ENCODE measurements at places on chromosomes 2 and 18.

- DNase-seq, result no peak
Measured at GRCh38 chr18:13613099-13613498, 113.3 kb downstream of the FAM210A start.

GRCh38 chr2:230319211-230319862 is 7.7 kb upstream of the SP140L start:
- no peak for DNase-seq

- no peak for DNase-seq
Measured at GRCh38 chr2:133541376-133541775, 26.9 kb downstream of the NCKAP5 start.

- DNase-seq, result no peak
Measured at GRCh38 chr2:41283079-41283775, 764.6 kb upstream of the PKDCC start.

DNA sequence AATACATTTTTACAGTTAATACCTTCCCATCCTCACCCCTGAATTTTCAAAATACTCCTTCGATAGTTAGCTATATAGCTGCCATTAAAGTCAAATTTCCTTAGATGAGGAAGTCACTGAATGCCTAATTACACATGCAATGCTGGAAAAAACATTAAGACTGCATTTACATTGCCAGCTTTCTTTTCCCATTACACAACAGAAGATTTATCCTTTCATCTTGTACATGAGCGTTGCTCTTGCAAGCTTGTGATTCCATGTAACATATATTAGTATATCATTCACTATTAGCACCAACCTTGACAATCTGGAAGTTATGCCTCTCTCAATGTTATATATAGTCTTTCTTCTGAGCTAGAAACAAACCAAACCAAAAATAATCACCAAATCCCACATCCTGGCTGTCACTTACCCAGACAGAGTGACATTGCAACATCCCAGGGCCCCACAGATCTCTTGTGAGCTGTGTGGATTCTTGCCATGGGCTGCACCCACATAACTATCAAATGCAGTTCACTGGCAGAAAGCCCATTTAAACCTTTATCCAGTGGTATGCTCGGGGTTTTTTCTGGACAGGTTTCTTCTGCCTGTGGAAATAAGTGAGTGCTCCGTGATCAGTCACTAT is 79.2 kb upstream of the PAPOLG start:
- peak; percentile 28 for DNase-seq

DNA sequence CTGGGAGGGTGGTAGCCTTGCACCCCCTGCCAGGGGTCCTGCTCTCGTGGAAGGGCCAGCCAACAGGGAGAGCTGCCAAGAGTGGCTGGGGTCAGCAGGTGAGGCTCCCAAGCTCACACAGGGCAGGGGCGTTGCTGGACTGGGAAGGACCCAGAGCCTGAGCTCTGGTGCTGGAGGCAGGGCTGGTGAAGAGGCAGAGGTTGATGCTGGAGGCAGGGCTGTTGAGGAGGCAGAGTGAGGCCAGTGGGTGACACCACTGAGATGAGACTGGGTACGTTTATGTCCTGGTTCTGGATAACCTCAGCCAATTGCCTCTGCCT is 7.0 kb downstream of the ADRA2B start:
- DNase-seq, result no peak

DNA sequence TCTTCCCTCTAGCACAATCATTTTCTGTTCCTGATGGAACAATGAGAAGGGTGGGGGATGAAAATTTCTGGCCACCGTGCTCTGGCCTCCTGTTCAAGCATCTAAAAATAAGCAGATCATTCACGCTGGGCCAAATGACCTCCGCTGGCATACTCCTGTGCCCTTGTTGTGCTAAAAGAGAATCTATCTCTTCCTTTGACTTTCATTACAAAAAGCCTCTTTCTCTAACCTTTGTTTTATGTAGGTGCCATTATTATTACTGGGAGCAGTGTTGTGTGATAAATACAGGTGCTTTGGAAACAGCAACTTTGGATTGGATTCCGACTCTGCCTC is 44.6 kb upstream of the B3GNT2 start:
- DNase-seq, result no peak

DNA sequence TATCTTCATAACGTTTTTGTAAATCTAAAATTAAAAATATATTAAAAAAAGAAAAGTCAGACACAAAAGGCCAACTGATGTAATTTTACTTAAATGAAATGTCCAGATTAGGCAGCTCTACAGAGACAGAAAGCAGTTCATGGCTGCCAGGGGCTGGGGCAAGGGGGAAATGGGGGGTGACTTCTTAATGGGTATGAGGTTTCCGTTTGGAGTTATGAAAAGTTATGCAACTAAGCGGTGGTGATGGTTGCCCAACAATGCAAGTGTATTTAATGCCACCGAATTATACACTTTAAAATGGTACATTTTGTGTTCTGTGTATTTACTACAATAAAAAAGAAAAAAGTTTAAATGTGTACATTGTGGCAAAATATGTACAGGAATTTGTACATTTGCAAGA is 70.2 kb upstream of the TEX51 start:
- DNase-seq, result no peak

DNA sequence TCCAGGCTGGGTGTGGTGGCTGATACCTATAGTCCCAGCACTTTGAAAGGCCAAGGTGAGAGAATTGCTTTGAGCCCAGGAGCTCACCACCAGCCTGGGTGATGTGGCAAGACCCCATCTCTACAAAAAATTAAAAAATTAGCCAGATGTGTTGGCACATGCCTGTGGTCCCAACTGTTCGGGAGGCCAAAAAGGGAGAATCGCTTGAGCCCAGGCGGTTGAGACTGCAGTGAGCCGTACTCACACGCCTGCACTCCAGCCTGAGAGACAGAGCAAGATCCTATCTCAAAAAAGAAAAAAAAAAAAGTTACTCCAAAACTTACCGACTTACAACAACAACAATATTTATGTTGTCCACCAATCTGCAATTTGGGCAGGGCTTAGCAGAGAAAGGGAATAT is 178.0 kb upstream of the FN1 start:
- DNase-seq, result no peak

- no peak for DNase-seq
Measured at GRCh38 chr2:111669928-111670695, 213.9 kb downstream of the ANAPC1 start.

DNA sequence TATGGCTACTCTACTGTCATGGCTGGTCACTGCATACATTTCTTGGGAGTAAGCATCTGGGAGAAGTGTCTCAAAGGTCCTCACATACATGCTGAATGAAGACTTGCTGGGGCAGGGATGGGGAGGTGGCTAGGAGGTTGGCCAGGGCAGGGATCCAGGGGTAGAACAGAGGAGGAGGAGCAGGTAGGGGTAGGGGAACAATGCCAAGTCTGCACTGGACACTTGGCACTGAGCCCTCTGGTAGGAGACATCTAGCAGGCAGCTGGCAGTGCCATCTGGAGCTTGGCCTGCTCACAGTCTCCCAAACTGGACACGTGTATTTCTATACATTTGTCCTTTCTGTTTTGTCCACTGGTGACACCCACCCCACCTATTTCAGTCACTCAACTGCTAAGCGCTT is 62.7 kb upstream of the REV1 start:
- no peak for DNase-seq

GRCh38 chr2:114406347-114406746 is 36.1 kb upstream of the DPP10 start:
- no peak for DNase-seq

DNA sequence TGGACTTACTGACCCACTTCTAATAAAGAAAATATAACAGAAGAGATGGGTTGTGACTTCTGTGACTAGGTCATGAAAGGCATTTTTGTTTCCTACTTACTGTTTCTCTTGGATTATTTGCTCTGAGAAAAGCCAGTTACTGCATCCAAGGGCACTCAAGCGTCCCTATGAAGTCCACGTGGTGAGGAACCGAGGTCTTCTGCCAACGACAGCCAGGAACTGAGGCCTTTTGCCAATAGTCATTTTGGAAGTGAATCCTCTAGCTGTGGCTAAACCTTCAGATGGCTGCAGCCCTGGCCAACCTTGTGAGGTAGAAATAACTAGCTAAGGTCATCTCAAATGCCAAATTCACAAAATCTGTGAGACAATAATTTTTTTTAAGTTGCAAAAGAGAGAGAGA is 449.8 kb upstream of the RGPD4 start:
- no peak for DNase-seq

GRCh38 chr2:179235463-179236108 is 29.0 kb downstream of the SESTD1 start:
- DNase-seq, result no peak

DNA sequence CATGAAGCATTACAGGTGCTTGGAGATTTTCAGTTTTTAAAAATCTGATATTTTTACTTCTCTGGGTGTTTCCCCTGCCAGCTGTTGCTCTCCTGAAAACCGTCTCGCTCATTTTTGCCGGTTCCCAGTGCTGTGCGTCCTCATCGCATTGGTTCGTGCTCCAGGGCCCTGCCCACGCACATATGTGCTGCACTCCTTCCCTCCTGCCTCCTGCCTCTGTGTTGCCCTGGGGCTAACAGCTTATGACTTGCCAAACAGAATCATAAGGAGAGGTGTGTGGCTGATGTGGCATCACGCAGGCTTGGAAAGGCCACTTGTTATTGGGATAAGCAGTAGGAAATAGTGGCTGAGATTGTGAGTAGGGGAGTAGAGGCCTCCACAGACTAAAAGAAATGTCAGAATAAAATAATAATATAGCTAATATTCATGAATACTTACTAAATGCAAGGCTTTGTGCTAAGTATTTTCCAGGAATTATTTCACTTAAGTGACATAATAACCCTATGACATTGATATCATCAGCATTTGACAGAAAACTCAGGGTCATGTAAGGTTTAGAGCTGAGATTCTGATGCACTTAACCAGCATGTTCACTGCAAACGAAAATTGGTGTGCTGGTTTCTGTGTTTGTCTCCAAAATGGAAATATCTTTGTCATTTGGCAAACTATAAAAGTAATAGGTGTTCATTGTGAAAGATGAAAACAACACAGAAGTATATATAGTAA is 53.5 kb downstream of the SLC4A1AP start:
- peak; percentile 72 for DNase-seq

- no peak for DNase-seq
Measured at GRCh38 chr2:9560628-9561027, 5.0 kb upstream of the ADAM17 start.

DNA sequence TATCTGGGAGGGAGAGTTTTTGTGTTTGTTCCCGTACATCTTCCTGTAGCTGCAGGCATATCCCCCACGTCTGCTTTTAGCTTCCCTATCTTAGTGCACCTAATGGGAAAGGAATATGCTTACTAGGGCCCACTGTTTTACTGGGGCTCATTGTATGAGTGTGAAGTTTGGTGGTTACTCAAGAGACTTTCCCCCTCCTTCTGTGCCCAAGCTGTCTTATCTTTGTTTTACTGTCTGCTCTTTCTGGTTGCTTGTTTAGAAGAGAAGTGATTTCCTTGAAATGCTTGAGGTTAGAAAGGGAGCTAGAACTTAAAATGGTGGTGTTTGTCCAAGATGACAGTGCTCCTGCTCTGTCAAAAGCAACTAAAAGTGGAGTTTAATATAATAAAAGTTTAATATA is 7.3 kb downstream of the PTH2R start:
- no peak for DNase-seq

DNA sequence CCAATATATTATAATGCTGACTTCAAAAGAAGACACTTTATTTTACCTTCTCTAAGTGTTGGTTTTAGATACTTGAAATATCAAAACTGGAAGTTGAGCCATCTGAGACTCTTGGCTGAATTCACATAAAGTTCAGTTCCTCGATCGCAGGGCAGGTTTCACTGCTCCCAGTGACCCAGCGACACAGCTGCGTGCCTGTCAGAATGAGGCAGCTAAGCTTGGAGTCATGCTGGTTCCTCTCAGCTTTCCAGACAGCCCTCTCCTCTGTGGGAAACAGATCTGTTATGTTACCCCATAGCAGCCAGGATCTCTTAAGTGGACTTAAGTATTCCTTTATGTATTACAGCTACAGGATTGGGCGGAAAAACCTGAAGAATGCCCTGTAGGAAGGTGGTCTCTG is 142.8 kb upstream of the ALPP start:
- no peak for DNase-seq

DNA sequence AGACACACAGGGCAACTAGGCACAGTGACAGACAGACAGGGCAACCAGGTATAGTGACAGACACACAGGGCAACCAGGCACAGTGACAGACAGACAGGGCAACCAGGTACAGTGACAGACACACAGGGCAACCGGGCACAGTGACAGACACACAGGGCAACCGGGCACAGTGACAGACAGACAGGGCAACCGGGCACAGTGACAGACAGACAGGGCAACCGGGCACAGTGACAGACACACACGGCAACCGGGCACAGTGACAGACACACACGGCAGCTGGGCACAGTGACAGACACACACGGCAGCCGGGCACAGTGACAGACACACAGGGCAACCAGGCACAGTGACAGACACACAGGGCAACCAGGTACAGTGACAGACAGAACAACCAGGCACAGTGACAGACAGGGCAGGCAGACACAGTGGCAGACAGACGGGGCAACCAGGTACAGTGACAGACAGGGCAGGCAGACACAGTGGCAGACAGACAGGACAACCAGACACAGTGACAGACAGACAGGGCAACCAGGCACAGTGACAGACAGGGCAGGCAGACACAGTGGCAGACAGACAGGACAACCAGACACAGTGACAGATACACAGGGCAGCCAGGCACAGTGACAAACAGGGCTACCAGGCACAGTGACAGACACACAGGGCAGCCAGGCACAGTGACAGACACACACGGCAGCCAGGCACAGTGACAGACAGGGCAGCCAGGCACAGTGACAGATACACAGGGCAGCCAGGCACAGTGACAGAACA is 64.7 kb upstream of the RAB6C start:
- no peak for DNase-seq

- peak; percentile 87 for DNase-seq
Measured at GRCh38 chr2:152585830-152586484, 131.3 kb downstream of the PRPF40A start.

GRCh38 chr18:3593381-3593903 is 143.5 kb downstream of the TGIF1 start:
- DNase-seq, result peak; percentile 83

GRCh38 chr18:76246590-76246989 is 248.5 kb downstream of the ZNF516 start:
- DNase-seq, result peak; percentile 31

- no peak for DNase-seq
Measured at GRCh38 chr2:184113696-184114403, 484.5 kb upstream of the ZNF804A start.
